ENCODE measurements at places on chromosomes 1 and 21.
A peak's percentile ranks its signal among the peaks of the same experiment; 100 is the strongest.

DNA sequence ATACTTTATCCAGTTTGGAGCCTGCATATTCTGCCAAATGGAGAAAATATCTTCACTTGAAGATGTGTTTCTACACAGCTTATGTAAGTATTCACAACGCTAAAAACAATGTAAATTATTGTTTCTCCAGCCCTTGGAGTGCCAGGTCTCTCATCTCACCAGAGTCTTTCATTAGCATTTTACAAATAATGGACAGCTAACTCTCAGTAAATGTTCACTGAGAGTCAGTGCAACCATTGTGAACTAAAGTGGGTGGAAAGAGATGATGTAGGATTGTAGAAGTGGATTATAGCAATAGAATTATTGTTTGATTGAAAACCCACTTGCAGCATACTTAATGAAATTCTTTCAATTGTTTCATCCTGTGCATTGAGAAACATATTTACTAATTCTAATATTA lies 8.3 kb upstream of the FAM177B start:
- H3K27me3 ChIP-seq: no peaks in the 10 kb centered on the region
- peaks cover 91% of the 10 kb centered on the region for H3K36me3 ChIP-seq
- no peak overlapping the region for H3K4me3 ChIP-seq
- H3K27ac ChIP-seq: no peak overlapping the region
- H3K4me1 ChIP-seq: no peaks in the 10 kb centered on the region

GRCh38 chr1:235429143-235429542 lies 61.9 kb downstream of the TBCE start:
- no peaks in the 10 kb centered on the region for H3K4me1 ChIP-seq
- no peak for DNase-seq
- H3K27ac ChIP-seq: no peak overlapping the region

GRCh38 chr1:62288662-62289061 lies 30.6 kb downstream of the KANK4 start:
- H3K27ac ChIP-seq: no peak overlapping the region
- DNase-seq: no peak
- peaks cover 18% of the 10 kb centered on the region for H3K4me1 ChIP-seq

GRCh38 chr1:37634244-37634991 lies at the start of gene RSPO1:
Gene RSPO1, minus strand, starts transcription at chr1:37634892. Its CDS starts 5,231 bp downstream, at chr1:37629661.
- H3K36me3 ChIP-seq: no peaks in the 10 kb centered on the region
- H3K27me3 ChIP-seq: peaks cover 6% of the 10 kb centered on the region
- H3K27ac ChIP-seq: peak within 1 kb of the TSS; percentile 27
- DNase-seq: no peak
- peak within 1 kb of the TSS; percentile 47 for H3K4me3 ChIP-seq

- DNase-seq: no peak
- no peak overlapping the region for H3K27ac ChIP-seq
- H3K27me3 ChIP-seq: no peaks in the 10 kb centered on the region
- H3K4me1 ChIP-seq: peaks cover 14% of the 10 kb centered on the region
- no peak overlapping the region for H3K4me3 ChIP-seq
- no peaks in the 10 kb centered on the region for H3K36me3 ChIP-seq
Measured at GRCh38 chr21:38833117-38833516, 27.4 kb downstream of the ETS2 start.

DNA sequence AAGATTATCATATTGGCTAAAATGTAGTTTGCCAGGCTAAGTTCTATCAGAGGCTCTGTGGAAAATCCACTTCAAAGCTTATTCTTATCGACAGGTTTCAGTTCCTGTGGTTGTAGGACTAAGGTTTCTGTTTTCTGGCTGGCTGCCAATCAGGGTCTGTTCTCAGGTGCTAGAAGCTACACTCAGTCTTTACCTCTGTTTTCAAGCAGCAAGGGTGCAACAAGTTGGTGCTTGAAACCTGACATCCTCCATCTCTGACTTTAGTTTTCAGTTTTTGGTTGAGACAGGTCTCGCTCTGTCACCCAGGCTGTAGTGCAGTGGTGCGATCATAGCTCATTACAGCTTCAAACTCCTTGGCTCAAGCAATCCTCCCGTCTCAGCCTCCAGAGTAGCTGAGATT lies 15.3 kb upstream of the TMCO2 start:
- H3K36me3 ChIP-seq: peaks cover 37% of the 10 kb centered on the region
- H3K27ac ChIP-seq: no peak overlapping the region
- no peaks in the 10 kb centered on the region for H3K27me3 ChIP-seq
- no peak overlapping the region for H3K4me3 ChIP-seq

- H3K36me3 ChIP-seq: no peaks in the 10 kb centered on the region
- peaks cover 40% of the 10 kb centered on the region for H3K4me1 ChIP-seq
- H3K27me3 ChIP-seq: no peaks in the 10 kb centered on the region
- DNase-seq: no peak
- H3K27ac ChIP-seq: peak overlapping the region; percentile 75
- peak overlapping the region; percentile 60 for H3K4me3 ChIP-seq
Measured at GRCh38 chr1:26164036-26164860, 4.5 kb downstream of the C1orf232 start.

DNA sequence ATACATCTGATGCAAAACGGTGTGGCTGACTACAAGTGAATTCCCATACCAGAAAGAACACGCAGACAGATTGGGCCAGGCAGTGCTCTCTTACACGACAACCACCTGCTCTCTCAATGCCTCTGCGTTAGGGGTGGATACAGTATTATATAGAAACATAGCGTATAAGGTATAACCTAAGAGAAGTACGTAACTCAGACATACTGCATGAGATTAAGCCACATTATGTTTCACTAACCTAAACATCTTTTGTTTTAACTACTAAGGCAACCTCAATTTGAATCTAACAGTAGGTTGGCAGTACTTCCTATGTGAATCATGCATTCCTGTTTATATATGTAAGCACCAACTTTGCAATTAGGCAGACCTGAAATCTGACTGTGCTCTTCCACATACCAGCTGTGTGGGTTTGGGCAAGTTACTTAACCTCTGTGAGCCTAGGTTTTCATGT lies 58.1 kb upstream of the COA6 start:
- H3K4me1 ChIP-seq: peaks cover 3% of the 10 kb centered on the region
- H3K4me3 ChIP-seq: no peak overlapping the region
- no peaks in the 10 kb centered on the region for H3K36me3 ChIP-seq
- H3K27me3 ChIP-seq: peaks cover 20% of the 10 kb centered on the region
- DNase-seq: peak; percentile 60

DNA sequence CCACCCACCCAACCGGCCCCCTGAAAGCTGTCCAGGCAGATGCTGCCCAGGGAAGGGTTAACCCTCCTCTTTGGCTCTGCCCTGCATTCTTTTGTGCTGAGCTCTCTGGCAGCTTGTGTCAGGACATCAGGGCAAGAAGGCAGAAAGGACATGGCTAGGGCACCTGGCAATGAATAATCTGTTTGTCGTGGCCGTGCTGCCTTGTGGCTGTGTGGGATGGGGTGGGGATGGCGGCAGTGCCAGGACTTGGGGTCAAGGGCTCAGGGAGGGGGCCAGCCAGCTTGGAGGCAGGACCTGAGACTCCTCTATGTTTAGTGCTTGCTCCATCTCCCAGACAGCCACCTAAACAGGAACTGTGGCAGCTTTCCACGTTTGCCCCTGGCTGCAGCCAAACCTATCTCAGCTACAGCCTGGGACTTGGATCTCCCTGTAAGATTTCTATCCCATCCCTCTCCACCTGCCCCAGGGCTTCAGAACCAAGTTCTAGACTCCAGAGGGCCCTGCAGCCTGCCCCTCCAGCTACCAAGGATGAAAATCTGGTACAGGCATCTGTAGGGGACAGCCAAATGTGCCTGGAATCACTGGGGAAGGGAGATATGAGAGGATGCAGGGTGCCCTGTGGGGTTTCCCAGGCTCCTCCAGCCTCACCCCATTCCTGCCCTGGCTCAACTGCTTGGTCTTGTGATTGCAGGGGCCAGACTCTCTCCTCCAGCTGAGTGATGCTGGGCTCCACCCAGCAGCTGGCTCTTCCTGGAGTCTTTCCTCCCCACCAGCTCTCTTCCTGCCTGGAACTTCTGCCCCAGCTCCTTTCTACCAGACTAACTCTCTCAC lies 9.6 kb upstream of the GPR37L1 start:
- H3K4me3 ChIP-seq: no peak overlapping the region
- no peak for DNase-seq
- no peaks in the 10 kb centered on the region for H3K36me3 ChIP-seq

DNA sequence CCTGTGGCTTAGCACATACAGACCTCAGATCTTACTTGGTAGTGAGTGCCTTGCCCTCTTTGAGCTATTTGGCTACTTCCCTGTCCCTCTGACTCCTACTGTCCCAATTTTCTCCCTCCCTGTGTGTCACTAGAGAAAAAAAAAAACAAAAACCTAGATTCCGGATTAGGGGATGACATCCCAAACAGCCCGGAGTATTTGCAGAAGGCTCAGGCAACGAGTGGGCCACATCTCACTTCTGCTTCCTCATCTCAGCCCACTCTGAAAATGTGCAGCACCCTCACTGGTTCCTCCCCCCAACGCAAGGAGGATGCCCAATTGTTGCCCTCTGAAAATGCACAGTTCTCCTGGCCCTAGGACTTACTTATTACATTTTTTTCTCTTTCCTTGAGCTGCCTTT lies 4.9 kb downstream of the NHLH1 start:
- H3K4me1 ChIP-seq: peaks cover 19% of the 10 kb centered on the region
- no peaks in the 10 kb centered on the region for H3K36me3 ChIP-seq
- no peak overlapping the region for H3K4me3 ChIP-seq
- no peak for DNase-seq
- H3K27ac ChIP-seq: no peak overlapping the region

- H3K36me3 ChIP-seq: peaks cover 63% of the 10 kb centered on the region
- no peaks in the 10 kb centered on the region for H3K27me3 ChIP-seq
Measured at GRCh38 chr1:111148376-111148881, 8.4 kb downstream of the CEPT1 start.

DNA sequence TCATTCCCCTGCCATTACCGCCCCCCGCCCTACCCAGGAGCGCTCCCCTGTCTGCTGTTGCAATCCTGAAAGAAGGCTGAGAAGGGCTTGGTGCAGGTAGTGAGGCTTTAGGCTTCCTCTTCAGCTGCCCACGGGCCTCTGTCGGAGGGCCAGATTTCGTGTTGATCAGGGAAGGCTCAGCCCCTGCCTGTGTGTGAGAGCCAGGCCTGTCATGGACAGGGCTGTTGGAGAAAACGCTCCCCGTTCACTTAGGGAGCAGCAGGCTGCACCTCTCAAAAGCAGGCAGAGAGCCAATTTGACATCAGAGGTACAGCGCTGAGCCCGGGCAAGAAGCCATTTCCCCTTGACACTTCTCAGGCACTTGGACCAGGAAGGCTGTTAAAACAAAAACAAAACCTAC lies 19.0 kb downstream of the TEX35 start:
- H3K4me1 ChIP-seq: peaks cover 11% of the 10 kb centered on the region
- no peak overlapping the region for H3K4me3 ChIP-seq
- H3K27me3 ChIP-seq: no peaks in the 10 kb centered on the region
- DNase-seq: no peak

GRCh38 chr21:17352996-17353655 lies 159.7 kb upstream of the CXADR start:
- no peak overlapping the region for H3K27ac ChIP-seq
- no peaks in the 10 kb centered on the region for H3K36me3 ChIP-seq
- no peak for DNase-seq
- no peaks in the 10 kb centered on the region for H3K27me3 ChIP-seq

GRCh38 chr1:210447456-210448057 lies 118.9 kb downstream of the HHAT start:
- no peaks in the 10 kb centered on the region for H3K27me3 ChIP-seq
- H3K4me3 ChIP-seq: no peak overlapping the region
- H3K36me3 ChIP-seq: no peaks in the 10 kb centered on the region
- no peak overlapping the region for H3K27ac ChIP-seq

- DNase-seq: no peak
- H3K27ac ChIP-seq: no peak overlapping the region
Measured at GRCh38 chr1:240719953-240720700, 108.2 kb upstream of the GREM2 start.

- H3K4me1 ChIP-seq: no peaks in the 10 kb centered on the region
- H3K27ac ChIP-seq: no peak overlapping the region
- H3K27me3 ChIP-seq: no peaks in the 10 kb centered on the region
- H3K36me3 ChIP-seq: no peaks in the 10 kb centered on the region
- no peak for DNase-seq
- H3K4me3 ChIP-seq: no peak overlapping the region
Measured at GRCh38 chr1:117007719-117008013, 6.1 kb downstream of the CD101 start.

DNA sequence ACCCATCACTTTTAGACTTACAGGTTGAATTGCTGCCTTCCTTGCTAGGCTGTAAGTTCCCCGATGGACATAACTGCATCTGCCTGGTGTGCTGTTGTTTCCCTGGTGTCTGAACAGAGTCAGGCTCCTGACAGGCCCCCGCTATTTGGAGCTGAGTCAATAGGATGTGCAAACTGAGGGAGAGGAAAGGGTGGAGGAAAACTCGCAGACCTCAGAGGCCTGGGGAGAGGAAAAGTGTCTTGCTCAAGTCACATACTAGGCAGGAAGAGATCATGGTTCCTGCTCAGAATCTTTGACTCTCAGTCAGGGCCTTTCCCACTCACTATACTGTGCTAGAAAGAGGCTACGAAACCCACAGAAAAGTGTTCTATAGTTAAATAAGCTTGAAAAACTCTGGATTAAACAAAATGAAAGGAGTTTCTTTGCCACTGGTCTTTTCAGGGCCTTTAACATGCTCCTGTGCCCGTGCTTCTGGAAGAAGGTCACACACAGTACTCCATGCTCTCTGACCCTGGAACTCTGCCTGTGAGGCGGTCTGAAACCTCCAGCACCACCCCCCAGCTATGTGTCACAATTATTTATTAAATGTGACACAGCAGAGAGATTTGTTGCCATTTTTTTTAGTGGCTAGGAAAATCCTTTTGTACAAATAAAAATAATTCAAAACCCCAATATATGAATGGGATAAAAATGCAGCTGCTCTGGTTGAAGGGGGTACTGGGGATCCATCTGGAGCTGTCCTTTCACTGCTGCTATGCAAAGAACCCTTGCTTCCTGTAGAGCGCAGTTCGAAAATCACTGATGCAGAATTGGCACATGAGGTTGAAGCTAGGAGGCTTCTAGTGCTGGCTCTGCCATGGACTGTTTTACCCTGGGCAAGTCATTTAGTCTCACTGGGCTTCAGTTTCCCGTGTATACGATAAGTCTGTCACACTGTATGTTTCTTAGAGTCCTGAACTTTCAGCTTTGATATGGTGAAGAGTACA lies 20.1 kb upstream of the CDCP2 start:
- H3K4me1 ChIP-seq: no peaks in the 10 kb centered on the region
- H3K36me3 ChIP-seq: no peaks in the 10 kb centered on the region
- no peak overlapping the region for H3K27ac ChIP-seq
- H3K4me3 ChIP-seq: no peak overlapping the region

DNA sequence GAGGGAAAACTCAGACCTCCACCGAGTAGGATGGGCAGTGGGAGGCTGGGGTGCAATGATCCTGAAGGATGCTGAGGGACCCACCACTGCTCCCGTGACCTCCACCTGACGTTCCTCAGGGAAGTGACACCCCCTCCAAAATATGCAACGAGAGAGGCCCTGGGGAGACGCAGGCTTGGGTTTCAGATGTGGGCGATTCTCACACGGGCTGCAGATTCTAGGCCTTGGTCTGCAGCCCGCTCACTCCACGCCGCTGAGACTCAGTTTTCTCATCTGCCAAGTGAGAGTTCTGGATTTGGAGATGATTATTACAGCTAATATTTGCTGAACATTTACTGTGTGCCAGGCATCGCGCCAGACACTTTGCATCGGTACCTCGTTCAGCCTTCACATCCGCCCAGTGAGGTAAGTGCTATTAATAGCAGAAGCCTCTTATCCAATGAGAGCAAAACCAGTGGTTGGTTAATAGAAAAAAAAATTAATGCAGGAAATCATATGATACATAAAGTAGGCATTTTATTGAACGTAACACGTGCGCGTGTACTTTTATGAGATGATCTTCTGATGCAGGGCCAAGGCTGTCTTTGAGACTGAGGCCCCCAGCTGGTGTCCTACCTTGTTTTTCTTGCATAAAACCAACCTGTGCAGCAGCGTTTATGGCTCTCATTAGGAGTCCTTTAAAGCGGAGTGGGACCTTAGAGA lies 102.0 kb upstream of the RUNX3 start:
- H3K4me1 ChIP-seq: peaks cover 17% of the 10 kb centered on the region
- H3K36me3 ChIP-seq: no peaks in the 10 kb centered on the region
- no peak for DNase-seq
- no peak overlapping the region for H3K4me3 ChIP-seq
- H3K27me3 ChIP-seq: no peaks in the 10 kb centered on the region
